ENCODE measurements at places on chromosomes 16 and 17.
A peak's percentile ranks its signal among the peaks of the same experiment; 100 is the strongest.

- peak; percentile 32 for DNase-seq
Measured at GRCh38 chr17:48718761-48719641, 3.3 kb downstream of the PRAC1 start.

GRCh38 chr16:11871193-11871592 lies 19.9 kb upstream of the RSL1D1 start:
- no peak for DNase-seq

DNA sequence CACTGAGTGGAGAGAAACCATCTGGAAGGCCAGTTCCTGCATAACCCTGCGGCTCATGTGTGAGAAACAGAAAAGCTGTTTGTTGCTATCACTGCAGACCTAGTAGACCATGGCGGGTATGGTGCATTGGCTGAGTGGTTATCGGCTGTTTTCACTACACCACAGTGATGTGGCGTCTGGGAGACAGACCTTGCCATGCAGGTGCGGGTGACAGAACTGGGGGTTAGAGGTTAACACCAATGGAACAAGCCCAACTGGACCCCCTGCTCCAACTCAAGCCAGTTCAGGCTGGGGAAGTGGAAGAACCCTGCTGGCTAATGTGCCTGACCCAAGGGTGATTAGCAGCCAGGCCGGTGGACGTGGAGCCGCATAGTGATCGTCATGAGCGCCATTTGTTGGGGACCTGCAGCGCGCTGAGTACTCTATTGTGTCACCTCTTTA lies 91.9 kb downstream of the IRF8 start:
- DNase-seq = no peak

GRCh38 chr16:86261379-86261778 lies 248.9 kb upstream of the FOXF1 start:
- no peak for DNase-seq

DNA sequence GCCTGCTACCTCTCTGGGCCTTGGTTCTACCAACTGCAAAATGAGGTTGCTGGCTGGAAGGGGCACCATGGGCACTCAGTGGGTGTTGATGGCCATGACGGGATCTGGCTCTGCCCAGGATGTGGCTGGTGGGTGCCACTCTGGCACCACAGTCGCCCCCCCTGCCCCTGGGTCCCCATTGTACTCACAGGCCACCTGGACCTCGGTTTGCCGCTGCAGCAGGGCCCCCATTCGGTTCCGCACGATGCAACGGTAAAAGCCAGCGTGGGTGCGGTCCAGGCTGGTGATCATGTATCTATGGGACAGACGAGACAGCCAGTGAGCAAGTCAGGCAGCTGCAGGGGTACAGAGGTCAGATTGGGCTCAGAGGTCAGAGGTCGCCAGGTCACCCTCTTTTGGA lies 160.1 kb upstream of the CDC42EP4 start:
- no peak for DNase-seq

DNA sequence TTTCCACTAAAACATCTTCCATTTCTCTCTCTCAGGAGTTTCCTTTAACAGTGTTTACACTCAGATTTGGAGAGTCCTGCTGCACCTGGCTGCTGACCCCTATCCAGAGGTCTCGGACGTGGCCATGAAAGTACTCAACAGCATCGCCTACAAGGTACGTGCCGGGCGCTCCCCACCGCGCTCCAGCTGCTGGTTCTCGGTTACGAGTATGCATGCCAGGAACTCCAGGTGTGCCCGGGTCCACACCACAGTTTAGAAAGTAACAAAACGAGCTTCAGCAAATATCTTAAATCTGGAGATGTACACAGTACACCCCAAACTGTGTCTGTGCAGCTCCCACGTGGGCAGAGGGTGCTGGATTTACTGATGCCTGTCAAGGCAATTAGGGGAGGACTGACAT lies 82.9 kb upstream of the CHMP6 start:
- DNase-seq = no peak

DNA sequence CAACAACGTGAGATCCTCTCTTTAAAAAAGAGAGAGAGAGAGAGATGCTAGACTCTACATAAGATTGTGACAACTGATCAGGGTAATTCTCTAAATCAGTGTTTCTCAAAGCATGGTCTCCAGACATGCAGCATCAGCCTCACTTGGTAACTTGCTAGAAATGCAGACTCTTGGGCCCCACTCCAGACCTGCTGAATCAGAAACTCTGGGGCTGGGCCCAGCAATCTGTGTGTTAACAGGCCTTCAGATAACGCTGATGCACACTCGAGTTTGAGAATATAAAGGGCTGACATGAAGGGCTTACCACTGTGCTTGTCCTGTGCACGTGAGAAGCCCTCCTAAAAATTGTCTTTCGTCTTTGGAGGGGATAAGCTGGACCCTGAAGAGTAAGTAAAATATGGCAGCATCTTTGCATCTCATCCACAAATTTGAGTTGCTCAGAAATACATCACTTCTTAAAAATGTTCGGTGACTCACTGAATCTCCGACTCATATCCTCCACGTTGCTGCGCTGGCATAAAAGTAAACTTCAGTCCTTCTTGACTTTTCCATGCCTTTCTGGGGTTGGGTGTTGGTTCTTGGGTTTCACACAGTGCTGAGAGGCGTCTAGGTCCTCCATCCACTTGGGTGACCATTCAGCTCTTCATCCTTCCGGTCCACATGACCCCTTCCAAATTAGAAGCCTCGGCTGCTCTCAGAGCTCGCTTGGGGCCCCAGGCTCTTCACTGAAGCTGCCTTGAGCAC lies 26.1 kb upstream of the KDM8 start:
- DNase-seq = no peak

GRCh38 chr17:12545877-12546513 lies 119.7 kb upstream of the MYOCD start:
- DNase-seq = peak; percentile 32

- no peak for DNase-seq
Measured at GRCh38 chr17:1228781-1229348, 41.4 kb upstream of the BHLHA9 start.

- DNase-seq = no peak
Measured at GRCh38 chr16:46586011-46586577, 35.1 kb downstream of the SHCBP1 start.

DNA sequence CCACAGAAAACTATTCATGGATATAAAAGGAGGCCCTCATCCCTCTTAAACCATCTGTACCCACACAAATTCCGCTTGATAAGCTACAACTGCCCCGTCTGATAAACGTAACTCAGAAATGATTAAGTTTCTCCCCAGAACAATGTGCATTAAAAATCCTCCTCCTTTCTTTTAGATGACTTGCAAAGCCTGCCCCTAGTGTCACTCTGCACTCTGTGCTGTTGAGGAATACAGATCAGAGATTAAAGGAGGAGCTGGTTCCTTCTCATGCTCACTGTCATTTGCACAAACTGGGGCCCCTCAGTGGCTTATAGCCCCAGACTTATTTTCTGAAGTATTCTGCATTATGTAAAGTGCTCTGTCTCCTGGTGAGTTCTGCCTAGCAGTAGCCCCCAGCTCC lies 33.3 kb downstream of the CDRT15 start:
- no peak for DNase-seq

- DNase-seq = no peak
Measured at GRCh38 chr16:57959121-57959520, 11.8 kb downstream of the CNGB1 start.

DNA sequence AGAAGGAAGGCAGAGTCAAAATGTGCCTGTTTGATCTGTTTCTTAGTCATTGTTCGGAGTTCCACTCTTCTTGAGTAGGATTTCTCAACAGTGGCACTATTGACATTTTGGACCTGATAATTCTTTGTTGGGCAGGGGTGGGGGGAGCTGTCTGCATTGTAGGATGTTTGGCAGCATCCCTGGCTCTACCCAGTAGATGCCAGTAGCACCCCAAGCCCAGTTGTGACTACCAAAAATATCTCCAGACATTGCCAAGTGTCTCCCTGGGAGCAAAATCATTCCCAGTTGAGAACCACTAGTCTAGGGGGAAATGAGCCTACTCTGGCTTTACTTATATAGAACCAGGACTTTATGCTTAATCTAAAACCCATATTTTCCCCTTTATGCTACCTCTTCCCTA lies 1.1 kb upstream of the GFOD2 start:
- no peak for DNase-seq

DNA sequence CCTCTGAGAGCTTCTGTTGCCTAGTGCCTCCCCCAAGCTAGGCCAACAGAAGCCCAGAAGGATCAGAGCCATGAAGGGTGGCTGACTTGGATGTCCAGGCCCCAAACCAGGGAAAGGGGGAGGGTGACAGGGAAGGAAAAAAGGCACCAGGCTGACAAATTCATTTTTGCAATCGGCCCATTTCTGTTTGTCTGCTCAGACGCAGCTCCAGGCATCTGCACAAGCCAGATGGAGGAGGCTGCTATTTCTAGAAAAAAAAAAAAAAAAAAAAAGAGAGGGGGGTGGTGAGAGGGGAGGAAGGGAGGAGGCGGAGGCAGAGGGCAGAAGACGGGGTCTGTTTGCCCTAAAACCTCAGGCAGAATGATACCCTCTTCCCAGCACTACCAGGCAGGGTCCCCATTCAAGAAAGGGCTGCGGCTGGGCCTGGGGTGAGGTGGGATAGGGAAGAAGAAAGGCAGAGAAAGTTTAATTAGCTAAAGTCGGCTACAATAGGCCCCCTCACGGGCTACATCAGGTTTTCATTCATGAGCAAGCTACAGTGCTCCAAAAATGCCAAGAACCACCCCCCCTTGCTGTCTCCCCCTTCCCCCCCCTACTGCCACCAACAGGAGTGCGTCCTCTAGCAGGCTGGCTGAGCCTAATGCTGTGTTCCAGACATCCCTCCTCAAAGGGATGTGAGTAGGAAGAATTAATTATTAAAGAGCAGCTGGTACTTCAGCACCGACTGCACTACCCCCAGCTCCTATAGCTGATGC lies 2.4 kb downstream of the HDAC5 start:
- no peak for DNase-seq

DNA sequence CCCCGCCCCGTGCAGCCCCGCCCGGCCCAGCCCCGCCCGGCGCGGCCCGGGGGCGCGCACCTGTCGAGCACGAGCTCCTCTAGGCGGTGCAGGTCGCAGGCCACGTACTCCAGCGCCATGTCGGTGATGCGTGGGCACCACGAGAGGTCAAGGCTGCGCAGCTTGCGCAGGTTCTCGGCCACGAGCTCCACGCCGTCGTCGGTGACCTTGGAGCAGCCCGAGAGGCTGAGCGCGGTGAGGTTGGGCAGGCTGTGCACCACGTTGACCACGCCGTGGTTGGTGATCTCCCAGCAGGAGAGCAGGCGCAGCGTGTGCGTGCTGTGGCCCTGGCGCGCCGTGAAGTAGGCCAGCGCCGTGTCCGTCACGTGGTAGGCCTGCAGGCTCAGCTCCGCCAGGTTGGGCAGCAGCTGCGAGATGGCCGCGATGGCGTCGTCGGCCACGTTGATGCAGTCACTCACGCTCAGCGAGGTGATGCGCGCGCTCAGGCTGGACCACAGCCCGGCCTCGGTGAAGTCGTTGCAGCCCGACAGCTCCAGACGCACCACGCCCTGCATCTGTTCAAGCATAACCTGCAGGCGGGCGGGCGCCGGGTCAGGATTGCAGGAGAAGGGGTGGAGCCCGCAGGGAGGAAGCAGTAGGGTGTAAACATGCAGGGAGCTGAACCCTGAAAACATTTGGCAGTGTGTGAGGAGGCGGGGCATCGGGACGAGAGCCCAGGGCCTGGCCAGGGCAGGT lies 5.3 kb upstream of the WDR24 start:
- DNase-seq = peak; percentile 84

DNA sequence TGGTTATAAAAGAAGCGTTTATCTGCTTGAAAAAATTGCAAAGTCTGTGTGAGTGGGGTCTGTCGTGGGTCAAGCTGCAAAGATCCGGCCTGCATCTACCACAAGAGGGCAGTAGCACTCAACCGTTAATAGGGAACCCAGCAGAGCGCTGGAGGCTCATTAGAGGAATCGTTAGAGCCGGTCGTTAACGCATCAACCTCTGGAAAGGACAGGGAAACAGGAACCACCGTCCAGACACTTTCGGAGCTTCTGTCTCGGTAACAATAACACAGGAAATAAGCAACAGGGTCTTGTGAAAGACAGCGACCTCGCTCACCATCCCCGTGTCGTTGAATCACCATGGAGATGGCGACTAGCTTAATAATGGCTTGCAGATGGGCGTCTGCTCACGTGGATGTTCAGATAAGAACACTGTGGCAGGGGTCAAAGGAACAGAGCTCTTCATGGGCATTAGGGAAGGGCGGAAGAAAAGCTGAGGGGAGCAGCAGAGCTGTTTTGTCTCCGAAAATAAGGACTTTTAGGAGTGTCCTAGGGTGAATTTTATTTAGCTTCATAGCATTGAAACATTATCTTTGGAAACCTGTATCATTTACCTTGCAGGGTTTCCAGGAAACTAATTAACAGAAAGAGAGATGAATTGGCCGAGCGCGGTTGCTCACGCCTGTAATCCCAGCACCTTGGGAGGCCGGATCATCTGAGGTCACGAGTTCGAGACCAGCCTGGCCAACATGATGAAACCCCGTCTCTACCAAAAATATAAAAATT lies 11.9 kb upstream of the NSRP1 start:
- peak; percentile 82 for DNase-seq

DNA sequence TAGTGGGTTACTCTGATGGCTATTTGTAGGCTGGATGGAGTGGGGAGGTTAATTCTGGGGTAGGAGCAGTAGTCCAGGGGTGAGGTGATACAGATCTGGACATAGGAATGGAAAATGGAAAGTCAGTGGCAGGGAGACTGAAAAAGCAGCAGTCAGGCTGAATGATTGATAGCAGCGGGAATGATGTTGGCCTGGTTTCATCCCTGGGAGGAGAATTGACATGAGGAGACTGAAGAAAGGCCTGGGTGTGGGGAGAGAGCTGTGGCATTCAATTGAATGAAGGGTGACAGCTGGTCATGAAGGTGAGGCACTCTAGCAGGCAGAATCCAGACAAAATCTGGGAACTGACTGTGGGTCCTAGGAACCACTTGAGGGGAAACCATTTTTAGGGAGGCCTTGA lies 34.7 kb upstream of the CLEC18A start:
- DNase-seq = no peak

DNA sequence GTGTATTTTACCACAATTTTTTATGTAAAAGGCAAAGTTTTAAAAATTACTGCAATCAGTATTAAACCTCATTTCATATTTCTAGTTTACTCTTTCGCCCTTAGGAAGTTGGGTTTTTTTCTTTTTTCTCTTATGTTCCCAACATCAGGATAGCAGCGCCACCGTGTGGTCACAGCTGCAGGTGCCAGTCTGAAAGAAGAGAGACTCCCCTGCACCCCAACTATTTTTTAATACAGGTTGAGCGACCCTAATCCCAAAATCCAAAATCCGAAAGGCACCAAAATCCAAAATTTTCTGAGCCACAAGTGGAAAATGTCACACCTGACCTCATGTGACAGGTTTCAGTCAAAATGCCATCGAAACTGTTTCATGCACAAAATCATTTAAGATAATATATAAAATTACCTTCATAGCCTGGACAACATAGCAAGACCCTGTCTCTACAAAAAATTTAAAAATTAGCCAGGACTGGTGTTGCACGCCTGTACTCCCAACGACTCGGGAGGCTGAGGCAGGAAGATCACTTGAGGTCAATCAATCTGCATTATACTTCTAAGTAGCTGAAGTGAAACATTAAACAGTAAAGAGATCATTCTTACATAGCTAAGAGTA lies 21.8 kb upstream of the ASGR2 start:
- DNase-seq = peak; percentile 79

- DNase-seq = no peak
Measured at GRCh38 chr16:78140818-78141466, 41.5 kb downstream of the WWOX start.

- DNase-seq = no peak
Measured at GRCh38 chr17:82193520-82194220, 19.0 kb downstream of the CCDC57 start.

GRCh38 chr17:3982541-3983017 lies 18.3 kb upstream of the ATP2A3 start:
- DNase-seq = no peak

- DNase-seq = no peak
Measured at GRCh38 chr16:46747777-46748651, at the start of gene MYLK3. MYLK3 (minus strand) TSS chr16:46748344; CDS start chr16:46748193, 151 bp downstream.

GRCh38 chr17:35132816-35133550 lies 9.1 kb downstream of the NLE1 start:
- DNase-seq = no peak
